ENCODE measurements at places on chromosomes 12 and 14.

GRCh38 chr12:124713436-124714082 lies 146.1 kb upstream of the NCOR2 start:
- no peak for DNase-seq

- DNase-seq, result no peak
Measured at GRCh38 chr12:98402091-98402490, 113.3 kb upstream of the TMPO start.

DNA sequence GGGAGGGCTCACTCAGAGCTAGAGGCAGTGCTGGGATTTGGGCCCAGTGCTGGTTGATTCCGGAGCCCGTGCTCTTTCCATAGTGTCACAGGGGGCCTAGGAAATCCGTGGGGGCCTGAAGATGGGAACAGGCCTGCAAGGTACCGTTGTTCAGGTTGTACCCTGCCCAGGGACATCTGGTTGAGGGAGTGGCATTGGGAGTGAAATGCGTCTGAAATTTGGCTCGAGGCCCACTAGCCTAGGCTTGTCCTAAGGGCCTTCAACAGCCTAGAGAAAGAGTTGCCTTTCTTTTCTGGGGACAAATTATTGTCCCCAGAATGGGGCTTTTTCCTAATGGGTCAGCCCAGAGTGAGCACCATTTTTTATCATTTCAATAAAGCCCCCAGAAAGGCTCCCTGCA lies 26.4 kb upstream of the FAM222A start:
- no peak for DNase-seq

DNA sequence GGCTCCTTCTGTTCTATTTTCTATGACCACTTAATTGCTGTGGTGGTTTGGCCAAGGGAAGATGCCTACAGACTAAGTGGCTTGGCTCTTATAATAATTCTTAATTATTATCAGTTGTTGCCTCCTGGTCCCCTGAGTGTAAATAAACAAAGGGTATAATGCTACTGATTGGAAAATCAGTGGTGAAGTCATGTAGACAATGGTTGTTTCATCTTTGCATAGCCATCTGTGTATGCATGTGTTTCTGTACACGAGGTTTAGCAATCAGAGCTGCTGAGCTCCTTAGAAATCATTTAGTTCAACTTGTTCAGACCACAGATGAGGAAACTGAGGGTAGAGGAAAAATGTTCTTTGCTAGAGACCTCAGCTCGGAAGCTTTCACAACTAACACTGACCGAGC lies 152.2 kb downstream of the STXBP6 start:
- no peak for DNase-seq

DNA sequence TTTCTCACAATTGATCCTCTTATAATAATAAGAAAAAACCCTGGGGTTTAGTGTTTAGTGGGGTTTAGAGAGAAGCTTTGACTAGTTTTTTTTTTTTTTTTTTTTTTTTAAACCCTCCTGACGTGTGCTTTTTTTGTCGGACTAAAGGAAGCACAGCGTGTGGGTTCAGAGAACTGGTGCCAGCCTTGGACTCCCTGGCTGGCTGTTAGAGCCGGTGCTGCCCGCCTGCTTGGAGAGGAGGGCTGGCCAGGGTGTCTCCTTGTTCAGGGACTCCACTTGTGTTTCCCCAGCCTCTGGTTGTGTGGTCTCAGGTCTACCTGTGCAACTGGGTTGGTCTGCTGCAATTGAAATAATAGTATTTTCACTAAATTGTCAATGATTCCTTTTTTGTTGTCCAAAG lies 54.1 kb upstream of the ASPG start:
- DNase-seq, result no peak

GRCh38 chr14:75439989-75440388 lies 12.2 kb downstream of the JDP2 start:
- no peak for DNase-seq

DNA sequence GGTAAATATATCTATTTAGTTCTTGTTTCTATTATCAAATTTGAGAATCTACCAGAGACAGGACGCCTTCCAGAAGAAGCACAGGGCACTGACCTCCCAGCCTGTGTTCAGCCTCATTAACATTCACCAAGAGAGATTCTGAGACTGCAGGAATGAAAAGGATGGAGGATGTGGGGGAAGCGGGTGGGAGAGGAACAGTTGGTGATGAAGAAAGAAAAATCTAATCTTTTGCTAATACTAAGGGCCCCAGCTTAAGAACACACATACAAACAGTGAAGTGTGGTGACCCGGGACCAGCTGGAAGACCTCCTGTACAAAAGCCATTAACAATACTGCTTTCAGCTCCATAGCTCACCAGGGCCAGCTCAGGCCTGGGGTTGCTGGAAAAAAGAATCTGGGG lies 160.5 kb downstream of the NUAK1 start:
- no peak for DNase-seq

GRCh38 chr14:64970041-64970440 lies 2.1 kb downstream of the RAB15 start:
- no peak for DNase-seq

GRCh38 chr12:31915446-31915845 lies 43.8 kb upstream of the RESF1 start:
- DNase-seq, result no peak
